NCI-H748 treated with DMSO at 0.1 percent for 48 hours (cell line): ENCODE measurements at places on chromosomes 12 and 14.

GRCh38 chr12:57904848-57905811 is 36.2 kb upstream of the ATP23 start:
- DNase-seq, result peak; percentile 87

DNA sequence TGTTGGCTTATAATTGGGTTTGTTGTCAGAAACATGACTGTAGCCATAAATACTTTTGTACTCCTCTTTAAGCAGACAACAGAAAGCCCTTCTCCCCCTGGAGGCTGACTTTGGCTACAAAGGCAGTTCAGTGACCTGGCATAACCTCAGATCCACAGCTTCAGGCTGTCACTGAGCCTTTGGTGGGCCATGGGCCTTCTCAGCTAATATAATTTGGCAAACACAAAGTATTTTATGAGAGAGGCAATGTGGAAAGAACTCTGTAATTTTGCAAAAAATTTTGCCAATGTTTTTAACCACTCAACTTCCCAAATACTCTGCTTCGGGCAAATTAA is 15.5 kb upstream of the MGP start:
- no peak for DNase-seq

- DNase-seq, result no peak
These were observed 77.6 kb downstream of the MOK start for GRCh38 chr14:102227184-102227964.

DNA sequence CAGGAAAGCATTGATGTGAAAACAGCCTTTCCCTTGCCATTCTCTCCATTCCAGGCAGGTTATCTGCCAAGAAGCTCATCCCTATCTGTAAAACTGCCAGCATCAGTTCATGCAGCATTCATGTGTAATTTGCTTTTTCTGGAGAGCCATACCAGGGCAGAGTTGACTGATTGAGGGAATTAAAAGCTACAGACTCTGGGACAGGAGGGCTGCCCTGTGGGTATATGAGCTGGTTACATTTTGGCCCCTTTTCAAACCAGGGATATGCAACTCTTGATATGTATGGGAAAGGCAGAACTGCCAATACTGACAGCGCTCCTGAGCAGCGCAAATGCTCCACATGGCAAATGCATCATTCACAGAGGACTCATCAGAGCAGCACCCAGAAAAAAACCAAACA is 53.7 kb downstream of the SYT1 start:
- DNase-seq, result no peak

DNA sequence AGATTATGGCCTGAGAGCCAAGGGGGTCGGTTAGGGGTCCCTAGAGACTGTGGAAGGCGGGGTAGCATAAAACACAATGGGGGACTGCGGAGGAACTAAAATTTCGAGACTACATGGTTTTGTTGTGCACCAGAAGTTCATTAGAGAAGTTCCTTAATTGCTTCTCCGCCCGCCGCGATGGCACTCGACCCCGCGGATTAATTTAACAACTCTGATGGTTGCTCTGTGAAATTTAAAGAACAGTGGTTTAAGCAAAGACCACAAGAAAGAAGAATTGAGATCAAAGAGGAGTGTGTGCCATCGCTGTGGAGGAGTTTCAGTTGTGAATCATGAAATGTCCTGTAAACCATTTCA is 1.4 kb upstream of the CCDC88C start:
- DNase-seq, result no peak

DNA sequence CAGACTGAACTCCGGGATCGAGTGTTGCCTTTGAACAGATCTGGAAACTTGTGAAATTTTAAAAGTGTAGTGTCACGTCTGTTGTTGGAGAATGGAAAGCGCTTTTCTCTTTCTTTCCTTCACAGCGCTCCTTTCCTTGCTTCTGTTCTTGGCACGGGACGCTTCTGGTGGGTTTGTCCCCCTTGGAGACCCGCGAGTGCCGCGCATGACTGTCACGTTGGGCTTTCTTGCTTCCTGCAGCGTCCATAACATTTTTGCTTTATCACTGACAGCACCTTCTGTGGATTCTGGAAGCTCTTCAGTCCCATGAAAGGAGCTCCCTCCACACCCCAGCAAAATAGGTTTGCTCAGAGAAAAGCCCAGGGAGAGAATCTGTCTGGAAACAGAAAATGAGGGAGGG is 193.0 kb upstream of the TMEM132C start:
- no peak for DNase-seq

DNA sequence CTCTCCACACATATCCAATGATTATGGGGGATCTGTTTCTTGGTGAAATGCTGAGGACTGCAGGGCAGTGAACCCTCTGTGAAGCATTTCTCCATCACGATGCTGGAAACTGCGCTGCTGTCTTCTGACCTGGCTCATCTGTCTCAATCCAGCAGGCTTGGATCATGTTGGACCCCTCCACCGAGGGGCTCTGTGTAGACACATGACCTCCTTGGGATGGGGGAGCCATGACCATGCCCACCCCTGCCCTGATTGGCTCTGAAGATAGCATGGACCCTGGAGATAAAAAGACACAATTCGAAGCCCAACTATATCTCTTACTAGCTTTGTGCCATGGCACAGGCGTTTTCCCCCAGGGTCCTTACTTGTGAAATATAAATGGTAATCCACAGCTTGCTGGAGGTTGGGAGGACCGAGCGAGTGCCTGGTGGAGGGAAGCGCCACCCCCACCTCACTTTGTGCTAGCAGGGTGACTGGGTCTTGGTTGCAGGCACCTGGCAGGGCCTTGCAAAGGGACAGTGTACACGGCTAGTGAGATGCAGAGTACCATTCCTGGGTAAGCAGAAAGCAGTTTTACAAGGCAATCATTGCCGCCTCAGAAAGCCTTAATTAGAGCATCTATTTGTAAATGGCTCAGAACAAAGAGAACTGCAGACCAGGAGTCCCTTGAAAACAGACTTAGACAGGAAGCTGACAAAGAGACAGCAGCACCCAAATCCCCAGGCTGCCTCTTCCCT is 2.4 kb upstream of the KRT83 start:
- no peak for DNase-seq

- no peak for DNase-seq
These were observed 293.0 kb upstream of the TBX3 start for GRCh38 chr12:114976959-114977358.

DNA sequence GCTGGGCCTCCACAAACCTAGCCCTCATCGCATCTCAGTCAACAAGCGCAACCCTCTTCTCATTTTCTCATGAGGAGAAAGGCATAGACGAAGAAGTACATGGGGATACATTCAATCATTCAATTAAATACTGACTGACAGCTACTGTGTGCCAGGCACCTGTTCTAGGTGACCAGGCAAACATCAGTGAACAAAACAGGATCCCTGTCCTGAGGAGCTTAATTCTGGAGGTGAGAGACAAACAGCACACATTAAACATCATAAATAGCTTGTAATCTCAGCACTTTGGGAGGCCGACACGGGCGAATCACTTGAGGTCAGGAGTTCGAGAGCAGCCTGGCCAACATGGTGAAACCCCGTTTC is 362 bp upstream of the ACYP1 start:
- DNase-seq, result no peak

DNA sequence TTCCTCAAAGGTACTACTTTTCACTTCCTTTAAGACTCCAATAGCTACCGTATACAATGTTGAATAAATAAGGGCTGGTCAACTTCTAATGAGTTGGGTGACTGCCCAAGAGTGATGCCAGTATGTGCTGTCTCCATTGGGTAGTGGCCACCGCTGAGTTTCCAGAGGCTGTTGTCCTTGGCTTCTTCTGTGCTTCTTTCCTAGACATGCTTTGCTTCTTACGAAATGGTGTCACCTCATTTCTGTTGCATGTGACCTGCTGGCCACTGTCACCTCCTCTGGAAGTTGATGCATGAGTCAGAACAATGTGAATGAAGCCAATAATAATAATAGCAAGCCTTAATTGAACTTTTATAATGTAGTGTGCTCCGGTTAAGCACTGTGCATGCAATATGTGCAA is 7.5 kb upstream of the NID2 start:
- no peak for DNase-seq

GRCh38 chr12:728781-729180 is 23.6 kb upstream of the WNK1 start:
- DNase-seq, result no peak

GRCh38 chr12:18653465-18653864 is 84.3 kb downstream of the PLCZ1 start:
- no peak for DNase-seq

DNA sequence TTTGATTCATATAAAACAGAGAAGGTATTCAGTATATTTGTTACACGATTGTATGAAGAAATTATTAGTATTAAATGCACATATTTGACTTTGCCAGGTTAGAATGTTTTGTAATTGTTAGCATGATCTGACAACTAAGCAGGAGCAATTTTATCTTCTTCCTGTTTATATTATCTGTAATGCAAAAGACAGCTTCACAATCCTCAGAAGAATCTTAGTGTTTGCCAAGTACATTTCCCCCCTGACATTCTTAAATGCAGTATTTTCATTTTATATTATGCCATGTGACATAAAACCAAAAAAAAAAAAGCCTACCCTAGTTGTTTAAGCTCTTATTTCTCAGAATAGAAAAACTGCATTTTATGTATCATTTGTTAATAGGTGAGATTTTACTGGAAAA is 469.4 kb downstream of the FOXG1 start:
- DNase-seq, result no peak

DNA sequence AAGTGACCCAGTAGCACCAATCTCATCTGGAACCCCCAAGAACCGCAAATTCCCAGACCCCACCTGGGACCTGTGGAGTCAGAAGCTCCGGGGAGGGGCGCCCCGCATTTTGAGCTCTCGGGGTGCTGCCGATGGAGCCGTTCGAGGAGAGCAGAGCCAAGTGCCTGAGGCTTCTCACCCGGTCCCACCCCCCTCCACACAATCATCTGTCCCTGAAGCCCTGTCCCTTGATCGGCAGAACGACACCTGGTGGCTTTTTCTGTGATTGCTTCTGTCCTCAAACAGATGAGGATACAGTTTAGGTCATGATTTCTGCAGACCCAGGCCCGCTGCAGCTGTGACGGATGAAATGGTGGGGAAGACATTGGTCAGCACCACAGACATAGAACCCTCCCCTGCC is 74.7 kb downstream of the NOC4L start:
- peak; percentile 74 for DNase-seq

DNA sequence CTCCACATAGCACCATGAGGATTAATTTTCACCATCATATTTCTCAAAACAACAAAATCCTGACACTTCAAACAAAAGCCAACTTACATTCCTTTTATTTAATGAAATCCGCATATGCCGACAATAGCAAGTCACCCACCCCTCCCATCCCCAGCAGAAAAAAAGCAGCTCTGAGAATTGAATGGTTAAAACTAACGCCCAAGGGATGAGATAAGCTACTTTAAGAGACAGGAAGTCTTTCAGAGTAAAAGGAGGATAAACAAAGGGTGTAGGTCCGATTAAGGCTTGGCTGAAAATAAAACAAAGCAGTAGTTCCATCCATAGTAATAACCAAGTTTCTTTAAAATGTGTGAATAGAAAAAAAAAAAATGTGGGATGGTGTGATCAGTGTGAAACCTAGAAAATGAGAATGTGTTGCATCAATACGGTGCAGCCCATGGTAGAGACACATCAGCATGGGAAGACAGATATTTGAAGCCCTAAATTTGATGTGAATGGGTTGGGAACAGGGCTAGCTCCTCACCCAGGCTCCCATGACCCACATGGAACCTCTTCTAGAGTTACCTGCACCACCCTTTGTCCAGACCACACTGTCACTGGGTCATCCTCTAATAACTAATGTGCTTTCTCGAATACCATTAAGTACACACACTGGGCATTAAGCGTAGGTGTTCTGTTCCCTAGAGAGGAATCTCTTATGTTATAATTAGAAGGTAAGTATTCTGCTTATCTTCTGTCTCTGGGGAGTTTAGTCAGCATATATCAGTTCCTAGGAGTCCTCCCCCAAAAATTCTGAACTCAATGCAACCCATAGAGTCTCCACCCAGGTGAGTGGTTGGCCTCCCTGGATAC is 31.7 kb downstream of the RTRAF start:
- DNase-seq, result no peak

DNA sequence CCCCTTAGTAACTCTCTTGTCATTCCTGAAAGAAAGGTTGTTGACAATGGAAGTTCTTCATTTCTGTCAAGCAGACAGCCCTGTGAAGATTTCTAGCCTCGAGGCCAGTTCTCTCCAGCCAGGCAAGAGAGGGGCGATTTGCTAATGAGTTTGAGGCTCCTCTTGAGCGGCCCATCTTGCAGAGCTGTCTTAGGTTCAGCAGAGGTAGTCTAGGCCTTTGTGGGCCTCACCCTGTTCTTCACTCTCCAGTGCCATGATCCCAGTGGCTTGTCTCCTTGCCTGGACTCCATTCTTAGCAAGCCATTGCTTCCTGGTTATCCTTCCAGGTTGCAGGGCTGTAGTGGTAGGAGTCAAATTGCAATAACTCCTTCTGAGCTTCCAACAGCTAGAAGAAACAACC is 9.7 kb downstream of the TPH2 start:
- no peak for DNase-seq

DNA sequence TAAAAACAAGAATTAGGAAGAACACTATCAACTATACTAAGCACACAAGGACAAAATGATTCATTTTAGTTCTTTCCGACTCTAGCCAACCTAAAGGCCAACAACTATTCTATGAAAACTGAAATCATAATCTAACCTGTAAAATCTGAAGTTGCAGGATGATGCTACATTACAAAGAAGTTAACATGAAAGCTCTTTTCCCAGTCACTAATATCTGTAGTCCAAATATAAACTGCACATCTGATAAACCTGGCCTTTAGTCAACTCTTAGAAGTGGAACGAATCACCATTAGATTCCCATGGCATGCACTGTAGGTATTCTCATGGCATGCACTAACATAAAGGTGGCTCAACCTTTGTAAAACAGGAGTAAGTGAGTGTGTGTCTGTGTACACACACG is 41.7 kb downstream of the BLTP3B start:
- no peak for DNase-seq

DNA sequence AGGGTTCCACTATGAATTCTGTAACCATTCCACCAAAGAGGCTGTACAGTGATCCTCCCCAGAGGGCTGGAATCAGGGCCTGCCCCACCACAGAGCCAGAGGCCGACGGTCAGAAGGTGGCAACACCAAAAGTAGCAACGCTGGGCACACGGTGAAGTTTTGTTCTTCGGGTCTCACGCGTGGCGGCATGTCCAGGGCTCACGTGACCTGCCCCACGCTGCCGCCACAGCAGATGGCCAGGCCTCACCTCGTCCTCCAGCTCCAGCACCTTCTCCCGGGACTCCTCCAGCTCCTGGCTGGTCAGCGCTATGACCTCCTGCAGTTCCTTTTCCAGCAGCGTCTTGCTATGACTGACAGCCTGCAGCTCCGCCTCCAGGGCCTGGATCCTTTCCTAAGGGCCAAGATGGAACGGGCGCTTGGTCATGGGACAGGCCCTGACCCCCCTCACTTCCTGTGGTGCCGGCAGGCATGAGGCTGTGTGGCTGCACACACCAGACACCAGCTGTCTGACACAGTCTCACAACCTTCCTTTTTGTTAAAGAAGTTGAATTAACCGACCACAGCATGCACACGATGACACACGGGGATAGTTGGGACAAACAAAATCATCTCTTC is 22.4 kb upstream of the ANKLE2 start:
- no peak for DNase-seq

GRCh38 chr12:726281-727140 is 25.9 kb upstream of the WNK1 start:
- DNase-seq, result no peak
